Left colon (tissue), 2 donors: ENCODE measurements at places on chromosomes 5 and 9. TPM values are rescaled to one million over a fixed set of nuclear protein-coding genes. Genes with fewer than 3 reads are reported as not detected.
A peak's percentile ranks its signal among the peaks of the same experiment; 100 is the strongest.

Gene F12
- total RNA-seq, result 9.0 TPM

Gene GLRA1
- not detected for total RNA-seq

Gene PCSK1
- total RNA-seq, result 2.2 TPM

Gene TMC1
- 0.40 TPM for total RNA-seq

Gene FGD3
- 3.6 TPM for total RNA-seq

Gene IFNA13
- not detected for total RNA-seq

Gene NOXA1
- 33.3 TPM for total RNA-seq

- no peak for DNase-seq
Observed at GRCh38 chr5:87876616-87877015, 392.0 kb downstream of the TMEM161B start.

DNA sequence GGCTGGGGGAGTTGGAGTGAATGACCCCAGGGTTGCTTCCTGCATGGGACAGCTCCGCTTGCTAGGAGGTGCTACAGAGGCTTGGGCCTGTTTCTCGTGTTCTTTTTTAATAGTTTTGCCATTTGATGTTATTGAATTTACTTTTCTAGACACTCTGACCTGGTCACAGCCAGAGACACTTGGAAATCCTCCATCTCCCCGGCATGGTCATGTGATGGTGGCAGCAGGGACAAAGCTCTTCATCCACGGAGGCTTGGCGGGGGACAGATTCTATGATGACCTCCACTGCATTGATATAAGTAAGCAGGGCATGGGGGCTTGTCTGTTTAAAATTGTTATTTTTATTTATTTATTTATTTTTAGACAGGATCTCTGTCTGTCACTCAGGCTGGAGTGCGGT is 13.4 kb downstream of the HSPA5 start:
- DNase-seq, result no peak

- no peak for DNase-seq
Observed at GRCh38 chr5:9483779-9484178, 62.1 kb downstream of the SEMA5A start.

GRCh38 chr5:180704362-180704761 is 35.5 kb downstream of the OR2Y1 start:
- DNase-seq, result no peak

- DNase-seq, result no peak
Observed at GRCh38 chr5:66417781-66418180, 178.4 kb upstream of the MAST4 start.

DNA sequence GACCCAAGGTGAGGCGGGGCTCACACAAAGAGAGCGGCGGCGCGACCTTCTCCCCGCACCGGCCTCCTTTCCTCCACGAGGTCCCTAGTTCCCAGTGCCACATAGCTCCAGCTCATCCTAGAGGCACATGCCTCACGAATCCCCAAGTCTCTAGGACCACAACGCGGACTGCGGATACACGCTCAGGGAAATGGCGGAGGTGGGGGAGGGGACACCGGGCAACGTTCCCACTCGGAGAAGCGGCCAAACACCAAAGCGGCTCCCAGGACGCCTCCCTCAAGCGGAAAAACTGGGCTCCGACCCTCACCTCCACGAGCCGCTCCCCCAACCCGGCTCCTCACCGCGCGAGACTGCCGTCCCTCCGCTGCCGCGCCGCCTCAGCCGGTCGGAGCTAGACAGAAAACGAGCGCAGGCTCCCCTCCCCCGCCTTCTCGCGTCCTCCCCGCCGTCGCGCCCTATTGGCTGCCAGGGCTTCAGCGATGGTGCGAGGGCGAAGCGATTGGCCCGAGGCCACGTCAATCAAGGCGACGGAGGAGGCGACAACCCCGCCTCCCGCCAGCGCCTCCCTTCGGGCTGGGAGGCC is at the start of gene HNRNPK:
HNRNPK (minus strand) TSS at position 404 of the 583 bp plus-strand sequence. CDS start 1,963 bp downstream, outside the sequence.
- peak; percentile 100 for DNase-seq

GRCh38 chr5:31688515-31689092 is 49.7 kb downstream of the PDZD2 start:
- no peak for DNase-seq

DNA sequence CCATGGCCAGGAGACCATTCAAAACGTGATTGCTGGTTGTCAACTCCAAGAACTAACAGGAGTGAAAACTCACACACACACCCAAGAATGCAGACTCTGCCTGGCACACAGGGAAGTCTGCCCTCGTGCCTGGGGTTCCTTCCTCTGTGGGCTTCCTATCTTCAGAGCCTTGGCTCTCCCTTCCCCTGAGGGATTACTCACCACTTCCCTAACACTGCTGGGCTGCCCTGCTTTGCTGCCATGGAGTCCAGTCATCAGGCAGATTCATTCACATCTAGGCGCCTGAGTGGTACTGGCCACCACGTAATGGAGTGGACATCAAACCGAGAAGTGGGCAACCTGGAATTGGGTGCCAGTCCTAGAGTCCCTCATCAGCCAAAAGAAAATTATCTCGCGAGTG is 76.4 kb upstream of the PRSS3 start:
- DNase-seq, result no peak

DNA sequence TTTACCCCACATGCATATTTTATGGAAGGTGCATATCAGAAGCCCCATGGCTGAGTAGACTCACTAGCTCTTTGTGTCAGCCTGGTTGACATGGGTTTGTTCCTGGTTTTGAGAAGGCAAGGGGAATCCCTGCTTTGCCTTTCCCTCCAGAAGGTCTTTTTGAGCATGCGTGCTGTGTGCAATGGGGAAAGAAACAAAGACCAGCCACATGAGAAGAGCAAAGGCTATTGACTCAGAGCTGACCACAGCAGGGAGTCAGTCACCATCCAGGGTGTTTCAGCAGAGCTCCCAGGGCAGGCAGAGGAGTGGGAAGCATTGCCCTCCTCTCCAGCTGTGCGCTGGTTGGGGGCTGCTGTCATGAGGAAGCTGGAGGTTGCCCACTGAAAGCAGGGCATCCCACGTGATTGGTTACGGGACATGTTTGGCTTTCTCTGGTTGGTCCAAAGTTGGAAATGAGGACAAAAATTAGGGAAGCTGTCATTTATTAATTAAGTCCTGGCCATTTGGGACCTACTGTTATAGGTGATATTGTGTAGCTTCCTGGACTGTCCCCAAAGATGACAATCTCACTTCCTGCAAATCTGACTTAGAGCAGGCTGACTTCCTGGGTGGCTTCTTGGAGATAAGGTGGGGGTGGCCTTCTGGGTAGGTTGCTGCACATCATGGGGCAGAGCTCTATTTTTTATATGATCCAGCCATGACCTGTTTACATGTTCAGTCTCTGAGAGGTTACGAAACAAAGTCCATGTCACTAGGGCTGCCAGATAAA is 48.9 kb upstream of the TDRD7 start:
- DNase-seq, result no peak

DNA sequence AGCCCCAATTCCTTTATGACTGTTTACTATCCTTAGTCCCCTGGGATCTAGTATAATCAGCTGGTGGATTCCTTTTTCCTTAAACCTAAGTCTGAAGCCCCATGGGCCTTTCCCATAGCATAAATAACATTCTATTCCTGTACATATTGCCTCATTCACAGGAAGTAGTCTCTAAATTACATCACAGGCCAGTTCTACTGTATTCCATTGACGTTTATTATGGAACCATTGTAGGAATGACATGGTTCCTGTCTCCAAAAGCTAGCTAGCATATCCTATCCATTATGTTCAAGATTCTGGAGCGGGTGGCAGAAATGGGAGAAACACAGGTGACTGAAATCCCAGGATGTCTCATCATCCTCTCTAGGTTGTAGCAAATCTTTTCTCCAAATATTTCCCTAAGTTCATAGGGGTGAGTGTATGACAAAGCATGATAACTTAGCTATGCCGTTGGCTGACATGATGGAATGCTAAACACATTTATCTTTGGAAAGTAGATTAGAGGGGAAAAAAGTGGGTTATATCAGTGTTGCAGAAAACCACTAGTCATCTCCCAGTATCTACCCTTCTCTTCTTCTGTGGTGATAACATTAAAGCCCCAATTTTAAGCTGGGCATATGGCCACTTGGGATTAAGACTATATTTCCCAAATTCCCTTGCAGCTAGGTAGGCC is 140.1 kb downstream of the FGF1 start:
- DNase-seq, result no peak

DNA sequence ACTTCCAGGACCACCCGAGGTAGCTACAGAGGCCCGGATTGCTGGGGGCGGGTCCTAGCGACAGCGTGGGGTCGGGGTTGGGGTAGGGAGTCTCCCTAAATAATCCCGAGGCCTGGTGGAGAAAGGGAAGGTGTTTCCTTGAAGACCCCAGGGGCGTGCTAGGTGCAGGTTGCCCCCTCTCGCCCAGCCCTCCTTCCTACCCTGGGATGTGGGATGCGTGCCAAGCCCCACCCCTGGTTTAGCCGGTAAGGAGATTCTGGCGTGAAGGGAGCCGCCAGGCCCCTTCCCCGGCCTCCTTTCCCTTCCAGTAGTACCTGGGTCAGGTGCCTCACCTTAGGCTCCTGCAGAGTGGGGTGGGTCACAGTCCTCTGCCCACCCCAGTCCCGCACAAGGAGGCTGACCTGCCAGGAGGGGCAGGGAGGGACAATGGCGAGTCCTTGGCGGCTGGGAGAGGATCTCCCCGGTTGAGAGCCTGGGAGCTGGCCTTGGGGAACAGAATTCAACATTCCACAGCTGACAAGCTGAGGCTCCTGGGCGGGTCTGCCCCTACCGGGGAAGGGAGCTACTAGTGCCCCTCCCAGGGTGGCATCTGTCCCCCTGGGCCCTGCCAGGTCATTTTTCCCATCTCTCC is 674 bp downstream of the TSPAN17 start:
- peak; percentile 87 for DNase-seq

DNA sequence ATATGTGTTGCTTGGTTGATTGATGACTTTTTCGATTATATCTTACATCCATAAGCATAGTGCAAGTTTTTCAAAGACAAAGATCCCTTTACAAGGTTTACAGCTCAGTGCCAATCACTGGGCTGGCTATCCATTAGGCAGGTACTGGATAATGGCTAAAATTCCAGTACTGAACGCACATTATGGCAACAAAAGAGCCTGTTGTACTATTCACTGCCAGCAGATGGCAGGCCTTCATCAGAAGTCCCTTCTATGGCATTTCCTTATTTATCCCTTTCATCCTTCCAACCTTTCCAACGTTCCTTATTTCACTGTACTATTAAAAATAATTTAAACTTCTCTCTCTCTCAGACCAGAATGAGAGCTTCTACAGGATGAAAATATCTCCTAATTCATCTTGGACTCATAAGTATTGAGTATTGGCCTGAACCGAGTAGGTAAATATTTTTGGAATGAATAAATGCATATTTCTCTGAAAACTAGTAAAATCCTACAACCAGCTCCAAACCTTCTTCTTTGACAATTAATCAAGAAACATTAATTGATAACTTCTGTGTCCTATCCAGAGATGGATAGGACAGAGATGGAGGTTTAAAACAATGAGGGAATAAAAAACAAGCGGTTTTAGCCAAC is 6.7 kb upstream of the WNT8A start:
- peak; percentile 76 for DNase-seq

DNA sequence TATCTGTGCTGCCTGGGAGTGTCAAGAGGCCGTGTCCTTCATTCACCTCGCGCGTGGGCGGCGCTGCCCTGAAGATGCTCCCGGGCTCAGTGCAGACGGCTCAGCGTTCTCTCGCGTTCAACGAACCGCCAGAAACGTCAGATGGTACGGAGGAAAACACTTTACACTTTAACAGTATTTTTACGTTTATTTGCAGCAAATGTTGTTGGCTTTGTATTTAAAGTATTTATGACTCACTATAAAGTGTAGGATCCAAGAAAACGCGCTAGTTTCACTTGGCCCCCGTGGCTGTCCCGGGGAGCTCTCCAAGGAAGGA is 544 bp upstream of the ERCC6L2 start:
- DNase-seq, result peak; percentile 60

DNA sequence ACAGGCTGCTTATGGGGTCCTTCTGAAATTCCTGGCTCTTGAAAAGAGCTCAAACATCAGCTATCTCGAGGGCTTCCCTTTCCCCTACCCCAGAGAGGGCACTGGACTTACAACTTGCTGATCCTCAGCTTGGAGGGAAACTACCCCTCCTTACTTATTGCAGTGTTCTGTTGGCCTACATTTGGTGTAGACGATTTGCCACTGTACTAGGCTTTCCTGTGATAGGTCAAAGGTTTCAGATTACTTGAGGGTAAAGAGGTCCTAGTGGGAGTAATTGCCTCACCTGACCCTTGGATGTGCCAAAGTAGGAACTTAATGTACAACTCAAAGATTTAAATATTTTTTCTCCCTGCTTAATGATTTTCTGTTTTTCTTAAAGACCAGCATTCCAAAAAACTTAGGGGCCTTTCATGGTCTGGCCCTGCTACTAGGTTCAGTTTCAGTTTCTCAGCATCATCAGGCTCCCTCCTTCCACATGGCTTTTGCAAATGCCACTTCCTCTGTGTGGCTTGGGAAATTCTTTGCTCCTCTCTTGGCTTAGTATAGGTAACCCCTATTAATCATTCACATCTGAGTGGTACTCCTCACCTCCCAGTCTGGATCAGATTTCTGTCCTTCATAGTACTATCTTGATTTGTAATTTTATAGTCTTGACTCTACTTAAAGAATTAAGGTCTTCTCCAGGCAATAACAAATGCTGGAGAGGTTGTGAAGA is 32.4 kb downstream of the CYSTM1 start:
- no peak for DNase-seq

DNA sequence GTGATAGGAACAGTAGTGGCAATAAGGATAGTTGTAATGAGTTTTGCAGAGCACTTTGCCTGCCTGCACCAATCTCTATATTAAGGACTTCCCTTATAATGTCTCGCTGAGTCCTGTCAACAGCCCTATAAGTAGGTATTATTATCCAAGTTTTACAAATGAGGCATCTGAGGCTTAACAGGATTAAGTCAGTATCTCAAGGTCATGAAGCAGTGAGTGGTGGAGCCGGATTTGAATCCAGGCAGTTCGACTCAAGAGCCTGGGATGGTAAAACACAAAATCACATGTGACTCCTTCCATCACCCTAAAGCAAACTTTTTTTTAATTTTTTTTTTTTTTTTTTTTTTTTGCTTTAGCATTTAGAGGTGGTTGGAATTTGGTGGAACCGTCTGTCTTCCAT is 59.0 kb upstream of the RARS1 start:
- no peak for DNase-seq

DNA sequence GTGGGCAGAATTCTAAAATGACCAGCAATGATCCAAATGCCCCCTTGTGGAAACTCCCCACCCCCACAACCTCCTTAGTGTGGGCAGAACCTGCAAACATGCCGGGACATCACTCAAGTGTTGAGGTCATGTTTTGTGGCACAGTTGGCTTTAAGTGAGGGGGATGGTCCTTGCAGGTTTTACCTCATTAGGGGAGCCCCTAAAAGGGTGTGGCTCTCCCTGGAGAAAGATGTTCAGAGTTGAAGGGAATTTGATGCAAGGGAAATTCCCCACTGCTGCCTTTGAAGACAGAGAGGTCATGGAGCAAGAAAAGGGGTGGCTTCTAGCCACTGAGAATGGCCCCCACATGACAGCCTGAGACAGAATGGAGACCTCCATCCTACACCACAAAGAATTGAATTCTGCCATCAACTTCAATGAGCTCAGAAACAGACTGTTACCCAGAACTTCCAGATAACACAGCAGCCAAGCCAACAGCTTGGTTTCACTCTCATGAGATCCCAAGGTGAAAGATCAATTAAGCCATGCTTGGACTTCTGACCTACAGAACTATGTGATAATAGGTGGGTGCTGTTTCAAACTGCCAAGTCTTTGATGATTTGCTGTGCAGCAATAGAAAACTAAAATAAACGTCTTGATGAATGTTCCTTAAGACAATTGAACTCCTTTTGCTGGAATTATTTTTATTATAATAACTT is 103.4 kb downstream of the MED10 start:
- DNase-seq, result no peak
